ENCODE measurements at places on chromosomes 2 and 18.
A peak's percentile ranks its signal among the peaks of the same experiment; 100 is the strongest.

GRCh38 chr2:172869861-172870260 lies 134.2 kb downstream of the RAPGEF4 start:
- no peak for DNase-seq

- DNase-seq = no peak
These were observed 30.9 kb downstream of the FAM171B start for GRCh38 chr2:186724736-186725135.

DNA sequence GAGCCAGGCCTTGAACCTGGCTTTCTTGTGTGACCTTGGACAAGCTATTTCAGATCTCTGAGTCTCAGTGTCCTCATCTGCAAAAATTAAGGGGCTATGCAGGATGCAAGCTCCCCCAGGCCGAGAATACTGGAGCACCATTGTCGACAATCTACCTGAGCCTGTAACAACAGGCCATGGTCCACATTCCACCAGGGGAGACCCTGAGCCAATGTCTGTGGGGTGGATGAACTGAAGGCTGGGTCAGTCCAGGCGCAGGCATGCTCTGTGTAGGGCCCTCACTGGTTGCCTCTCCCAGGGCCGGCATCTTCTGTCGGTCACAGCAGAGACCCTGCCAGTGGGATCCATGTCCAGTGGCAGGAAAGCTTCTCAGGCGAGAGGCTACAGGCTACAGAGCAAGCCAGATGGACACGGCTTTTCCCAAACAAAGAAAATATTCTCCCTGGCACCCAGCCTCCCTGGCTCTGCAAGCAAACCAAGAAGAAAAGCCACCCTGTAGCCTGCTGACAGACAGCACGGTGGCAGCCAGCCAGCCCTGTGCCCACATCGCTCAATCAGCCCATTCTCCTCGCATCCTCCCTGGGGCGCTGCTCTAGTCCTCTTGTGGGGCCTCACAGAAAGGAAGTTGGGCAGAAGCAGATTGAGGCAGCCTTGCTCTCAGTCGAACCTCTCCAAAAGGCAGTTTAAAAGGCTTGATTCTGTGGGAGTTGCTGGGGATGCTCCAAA lies 48.7 kb upstream of the FZD7 start:
- peak; percentile 51 for DNase-seq

GRCh38 chr18:35728676-35729075 lies 147.1 kb downstream of the GALNT1 start:
- no peak for DNase-seq

DNA sequence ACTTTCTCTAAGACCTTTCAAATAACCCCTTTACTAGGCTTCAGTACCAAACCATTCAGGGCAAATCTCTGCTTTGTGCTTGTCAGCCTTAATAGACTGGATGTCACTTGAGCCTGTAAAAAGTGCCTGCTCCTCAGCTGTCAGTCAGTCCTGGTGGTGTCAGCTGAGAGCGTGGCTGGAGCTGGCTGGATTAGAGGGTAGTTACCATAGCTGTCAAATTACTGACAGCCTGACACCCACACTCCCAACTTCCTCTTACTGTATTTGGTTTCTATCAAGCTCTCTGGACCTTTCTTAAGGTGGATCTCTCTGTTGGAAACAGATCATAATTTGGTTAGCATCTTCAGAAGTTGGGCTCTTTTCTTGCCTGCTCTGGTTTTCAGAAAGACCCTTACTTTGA lies 371.4 kb upstream of the ATP5MC3 start:
- DNase-seq = no peak

- DNase-seq = no peak
These were observed 9.8 kb downstream of the POU3F3 start for GRCh38 chr2:104863468-104864279.

DNA sequence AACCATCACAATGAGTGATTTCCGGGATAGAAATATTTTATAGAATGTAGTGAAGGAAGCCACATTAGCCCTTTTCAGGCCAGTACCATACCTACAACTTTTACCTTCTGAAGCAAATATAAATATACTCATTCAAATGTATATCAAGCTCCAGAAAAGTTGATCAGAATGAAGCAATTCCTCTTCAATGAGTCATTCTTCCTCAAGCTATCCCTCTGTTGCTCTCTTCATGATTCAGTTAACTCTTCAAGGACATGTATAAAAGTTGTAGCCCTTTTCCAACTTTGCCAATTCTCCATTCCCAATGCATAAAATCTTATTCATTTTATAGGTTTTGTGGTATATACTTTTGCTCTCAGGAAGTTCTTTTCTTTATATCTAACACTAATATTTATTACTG lies 242.1 kb upstream of the RGPD4 start:
- DNase-seq = no peak

DNA sequence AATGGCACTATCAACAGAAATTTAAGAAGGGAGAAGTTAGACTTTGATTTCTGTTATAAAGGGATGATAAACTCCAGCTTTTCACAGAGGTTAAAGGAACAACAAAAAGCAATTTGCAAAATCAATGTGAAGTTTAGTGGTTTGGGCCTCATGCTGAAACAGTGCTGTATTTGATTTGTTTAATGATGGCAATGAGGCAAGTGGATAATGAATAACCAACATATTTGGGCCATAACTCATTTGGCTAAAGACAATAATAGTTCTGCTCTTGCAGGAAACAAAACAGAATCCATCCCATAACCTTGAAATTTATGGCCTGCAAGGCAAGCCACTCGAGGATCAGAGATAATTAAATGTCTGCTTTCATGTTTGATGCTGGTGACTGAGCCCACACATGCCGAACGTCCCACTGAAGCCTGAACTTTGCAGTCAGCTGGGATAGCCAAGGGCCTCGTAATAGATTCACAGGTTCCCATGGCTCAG lies 56.5 kb downstream of the TPGS2 start:
- DNase-seq = no peak

GRCh38 chr2:21223618-21224017 lies 99.8 kb downstream of the TDRD15 start:
- DNase-seq = no peak

GRCh38 chr18:58633874-58634273 lies 5.0 kb upstream of the ALPK2 start:
- no peak for DNase-seq

DNA sequence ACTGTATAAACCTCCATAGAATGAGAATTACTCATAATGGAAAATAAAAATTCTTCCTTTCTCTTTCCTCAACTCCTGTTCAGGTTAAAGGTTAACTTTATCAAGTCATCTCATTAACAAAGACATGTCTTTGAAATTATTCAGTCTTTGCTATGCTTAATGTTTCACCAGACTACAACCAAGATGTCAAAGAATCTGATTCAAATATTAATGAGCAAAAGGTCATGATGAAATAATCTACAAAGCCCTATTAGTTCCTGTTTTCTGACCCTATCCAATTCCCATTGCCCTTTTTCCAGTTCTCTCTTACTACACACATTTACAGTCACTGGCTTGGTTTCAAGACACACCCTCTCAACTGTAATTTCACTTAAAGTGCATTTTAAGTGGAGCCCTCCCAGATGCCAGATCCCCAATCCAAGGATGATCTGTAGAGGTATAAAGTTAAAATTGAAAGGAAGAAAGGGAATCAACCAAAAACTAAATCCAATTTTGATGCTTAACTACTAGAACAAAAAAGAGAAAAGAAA lies 246.9 kb upstream of the CYP26B1 start:
- DNase-seq = no peak

- no peak for DNase-seq
These were observed 86.5 kb upstream of the SLC14A2 start for GRCh38 chr18:45528712-45529336.

DNA sequence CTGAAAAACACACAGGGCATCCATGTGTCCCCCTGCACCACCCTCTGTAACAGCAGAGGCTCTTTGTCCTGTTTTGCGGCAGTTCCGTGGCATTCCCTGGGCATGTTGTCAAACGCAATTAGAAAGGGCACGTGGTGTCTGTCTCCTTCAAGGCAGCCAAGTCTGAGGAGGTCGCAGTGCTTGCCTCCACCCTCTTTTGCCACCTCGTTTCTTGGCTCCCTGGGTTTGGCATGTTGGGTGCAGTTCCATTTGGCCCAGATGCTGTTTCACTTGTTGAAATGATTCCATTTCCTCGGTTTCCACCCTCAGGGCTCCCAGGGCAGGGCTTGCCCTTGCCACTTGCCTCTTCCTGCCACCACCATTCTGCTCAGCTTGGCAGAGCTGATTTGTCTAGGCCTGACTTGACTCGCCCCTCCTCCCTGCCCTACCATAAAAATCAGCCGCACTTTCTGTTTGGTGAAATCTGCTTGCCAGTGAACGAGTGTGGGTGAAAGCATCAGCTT lies 12.4 kb downstream of the CCL20 start:
- DNase-seq = no peak

GRCh38 chr2:159710601-159711180 lies 1.6 kb upstream of the MARCHF7 start:
- no peak for DNase-seq

GRCh38 chr2:59383473-59383872 lies 1142.3 kb upstream of the FANCL start:
- DNase-seq = no peak

GRCh38 chr2:161709428-161709827 lies 85.2 kb downstream of the SLC4A10 start:
- DNase-seq = no peak

- DNase-seq = no peak
These were observed 945.8 kb downstream of the CBLN2 start for GRCh38 chr18:71598374-71598773.

DNA sequence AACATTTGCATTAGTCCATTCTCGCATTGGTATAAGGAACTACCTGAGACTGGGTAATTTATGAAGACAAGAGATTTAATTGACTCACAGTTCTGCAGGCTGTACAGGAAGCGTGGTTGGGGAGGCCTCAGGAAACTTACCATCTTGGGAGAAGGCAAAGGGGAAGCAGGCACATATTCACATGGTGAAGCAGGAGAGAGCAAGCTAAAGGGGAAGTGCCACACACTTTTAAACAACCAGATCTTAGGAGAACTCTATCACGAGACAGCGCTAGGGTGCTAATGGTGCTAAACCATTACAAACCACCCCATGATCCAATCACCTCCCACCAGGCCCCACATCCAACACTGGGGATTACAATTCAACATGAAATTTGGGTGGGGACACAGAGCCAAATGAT lies 201.7 kb upstream of the MGAT5 start:
- peak; percentile 36 for DNase-seq

DNA sequence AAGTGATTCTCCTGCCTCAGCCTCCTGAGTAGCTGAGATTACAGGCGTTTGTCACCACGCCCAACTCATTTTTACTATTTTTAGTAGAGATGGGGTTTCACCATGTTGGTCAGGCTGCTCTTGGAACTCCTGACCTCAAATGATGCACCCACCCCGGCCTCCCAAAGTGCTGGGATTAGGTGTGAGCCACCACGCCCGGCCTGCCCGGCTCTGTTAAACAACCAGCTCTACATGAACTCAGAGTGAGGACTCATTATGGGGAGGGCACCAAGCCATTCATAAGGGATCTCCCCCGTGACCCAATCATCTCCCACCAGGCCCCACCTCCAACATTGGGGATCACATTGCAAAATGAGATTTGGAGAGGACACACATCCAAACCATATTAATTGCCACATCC lies 8.8 kb downstream of the ATIC start:
- no peak for DNase-seq

- DNase-seq = no peak
These were observed 621.9 kb downstream of the XIRP2 start for GRCh38 chr2:167510071-167510759.

DNA sequence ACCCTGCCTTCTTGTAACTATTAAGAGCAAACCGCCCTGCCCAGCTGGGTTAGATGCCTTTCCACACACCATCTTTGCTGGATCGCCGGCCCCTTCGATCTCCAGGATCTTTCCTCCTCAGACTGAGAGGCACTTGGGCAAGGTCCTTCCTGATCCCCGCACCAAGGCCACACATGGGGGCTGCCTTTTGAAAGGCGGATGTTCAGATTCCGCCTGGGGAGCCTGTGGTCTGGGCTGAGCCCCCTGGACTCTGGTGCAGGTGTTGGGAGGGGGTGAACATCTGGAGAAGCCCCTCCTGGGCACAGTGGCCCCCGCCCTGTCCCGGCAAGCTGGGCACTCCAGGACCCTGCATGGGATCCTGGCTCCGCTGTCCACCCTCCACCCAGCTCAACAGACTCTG lies 135.4 kb upstream of the HDAC4 start:
- no peak for DNase-seq

DNA sequence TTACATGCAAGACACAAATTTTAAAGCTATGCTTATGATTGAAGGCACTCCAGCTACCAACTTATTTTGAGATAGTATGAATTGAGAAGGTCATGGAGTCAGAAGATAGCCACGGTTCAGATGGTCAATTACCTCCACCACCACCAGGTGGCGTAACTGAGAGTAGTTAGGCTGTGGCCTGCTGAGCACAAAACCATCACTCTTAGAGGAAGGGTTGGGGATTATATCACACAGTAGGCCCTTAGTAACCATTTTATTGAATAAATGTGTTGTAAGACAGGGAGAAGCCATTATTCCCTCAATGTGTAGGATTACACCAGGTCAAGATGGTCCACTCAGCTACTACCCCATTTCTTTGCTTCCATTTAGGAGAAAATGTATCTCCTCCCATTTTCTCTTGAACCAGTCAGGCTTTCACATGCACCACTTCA lies 18.8 kb downstream of the KLHL41 start:
- DNase-seq = peak; percentile 64

DNA sequence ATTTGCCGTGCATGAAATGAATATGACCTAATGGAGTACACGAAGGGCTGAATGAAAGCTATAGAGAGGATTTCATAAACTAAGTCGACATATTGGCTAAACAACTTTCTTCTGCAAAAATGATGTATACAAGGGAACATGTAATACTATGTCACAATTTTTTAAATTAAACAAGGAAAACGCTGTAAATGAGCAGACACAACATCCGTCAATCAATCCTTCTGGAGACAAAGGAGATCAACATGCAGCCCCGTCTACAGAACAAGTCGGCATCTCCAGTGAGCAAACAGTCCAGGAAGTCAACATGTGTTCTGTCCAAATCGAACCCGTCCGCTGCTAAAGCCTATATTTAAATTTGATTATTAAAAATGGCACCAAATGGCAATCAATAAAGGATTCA lies 180.8 kb downstream of the TCF4 start:
- no peak for DNase-seq

DNA sequence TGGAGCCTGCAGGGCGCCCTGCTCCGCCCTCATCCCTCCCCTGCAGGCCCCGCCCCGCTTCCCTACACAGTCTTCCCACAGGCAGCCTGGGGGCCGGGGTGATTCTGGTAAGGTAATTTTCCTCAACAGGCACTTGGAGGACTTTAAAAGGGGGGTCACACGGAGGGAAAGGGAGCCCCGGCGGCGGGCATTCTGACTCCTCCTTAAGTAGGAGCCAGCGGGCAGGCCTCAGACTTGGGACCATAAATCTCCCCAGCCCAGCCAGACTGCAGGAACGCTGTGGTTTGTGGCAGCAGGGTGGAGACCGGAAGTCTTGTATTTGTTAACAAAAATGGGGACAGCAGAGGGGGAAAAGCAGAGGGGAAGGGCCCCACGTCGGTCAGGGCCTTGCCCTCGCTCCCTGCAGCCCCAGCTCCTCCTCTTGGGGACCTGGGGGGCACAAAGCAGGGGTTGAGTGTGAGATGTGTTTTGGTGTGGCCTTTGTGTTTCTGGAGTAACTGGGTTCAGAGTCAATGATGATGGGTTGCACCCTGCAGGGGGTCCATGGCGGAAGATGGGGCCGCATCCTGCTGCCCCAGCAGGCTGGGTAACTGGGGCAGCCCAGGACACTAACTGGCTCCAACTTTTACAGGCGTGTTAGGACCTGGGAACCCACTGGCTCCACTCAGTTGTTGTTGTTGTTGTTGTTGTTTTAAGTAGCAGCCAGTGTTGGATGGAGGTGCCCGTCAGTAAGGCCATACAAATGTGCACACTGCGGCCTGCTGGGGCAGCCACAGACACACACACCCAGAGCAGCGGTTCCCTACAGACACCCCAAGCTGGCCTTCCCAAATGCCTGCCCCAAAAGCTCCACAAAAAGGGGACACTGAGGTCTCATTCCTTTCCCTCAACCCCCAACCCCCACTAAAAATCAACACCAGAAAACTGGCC lies 27.7 kb downstream of the SMAD7 start:
- DNase-seq = peak; percentile 83

Data from HL-60 (cell line).